ENCODE measurements at places on chromosomes 5 and 9.

GRCh38 chr9:33017283-33018041, 7.6 kb upstream of the DNAJA1 start:
- DNase-seq: no peak

- no peak for DNase-seq
These were observed 72.4 kb upstream of the FAM120A start for GRCh38 chr9:93379051-93379450.

- DNase-seq: no peak
These were observed 103.5 kb downstream of the SPRY4 start for GRCh38 chr5:142221091-142221860.

DNA sequence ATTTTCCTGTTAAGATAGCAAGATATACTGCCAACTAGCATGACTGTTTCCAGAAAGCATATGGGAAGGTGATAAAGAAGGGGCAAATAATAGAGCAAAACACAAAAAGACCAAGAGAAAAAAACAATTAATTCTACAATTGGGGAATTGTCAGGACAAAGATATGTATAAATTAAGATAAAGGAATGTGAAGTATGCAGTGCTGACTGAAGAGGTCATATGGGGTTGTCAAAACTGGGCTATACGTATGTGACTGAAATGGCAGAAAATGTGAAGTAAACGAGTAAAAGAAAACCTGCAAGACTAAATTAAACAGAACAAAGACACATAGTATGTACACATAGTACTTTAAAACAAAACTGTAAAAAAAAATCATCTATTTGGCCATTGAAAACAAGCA, 222.3 kb downstream of the ARL15 start:
- DNase-seq: no peak
